ENCODE measurements at places on chromosomes 7 and 10. TPM values are rescaled to one million over a fixed set of nuclear protein-coding genes. Genes with fewer than 3 reads are reported as not detected.

Gene ASB4
- polyA plus RNA-seq, result not detected

Gene BTAF1
- 8.6 TPM for polyA plus RNA-seq

GRCh38 chr7:832167-832967 lies at the start of gene SUN1:
Gene SUN1, plus strand, starts transcription at chr7:832476. Its CDS starts 49 bp downstream, at chr7:832525.
- H3K36me3 ChIP-seq, result no peaks in the 10 kb centered on the region
- peak; percentile 67 for DNase-seq
- H3K4me1 ChIP-seq, result peaks cover 59% of the 10 kb centered on the region
- peak within 1 kb of the TSS; percentile 79 for H3K4me3 ChIP-seq
- H3K27ac ChIP-seq, result peak within 1 kb of the TSS; percentile 76

GRCh38 chr10:30694518-30695228 lies 65.1 kb upstream of the LYZL2 start:
- H3K27ac ChIP-seq, result peak overlapping the region; percentile 25
- peaks cover 37% of the 10 kb centered on the region for H3K4me1 ChIP-seq
- no peak overlapping the region for H3K4me3 ChIP-seq
- DNase-seq, result no peak

DNA sequence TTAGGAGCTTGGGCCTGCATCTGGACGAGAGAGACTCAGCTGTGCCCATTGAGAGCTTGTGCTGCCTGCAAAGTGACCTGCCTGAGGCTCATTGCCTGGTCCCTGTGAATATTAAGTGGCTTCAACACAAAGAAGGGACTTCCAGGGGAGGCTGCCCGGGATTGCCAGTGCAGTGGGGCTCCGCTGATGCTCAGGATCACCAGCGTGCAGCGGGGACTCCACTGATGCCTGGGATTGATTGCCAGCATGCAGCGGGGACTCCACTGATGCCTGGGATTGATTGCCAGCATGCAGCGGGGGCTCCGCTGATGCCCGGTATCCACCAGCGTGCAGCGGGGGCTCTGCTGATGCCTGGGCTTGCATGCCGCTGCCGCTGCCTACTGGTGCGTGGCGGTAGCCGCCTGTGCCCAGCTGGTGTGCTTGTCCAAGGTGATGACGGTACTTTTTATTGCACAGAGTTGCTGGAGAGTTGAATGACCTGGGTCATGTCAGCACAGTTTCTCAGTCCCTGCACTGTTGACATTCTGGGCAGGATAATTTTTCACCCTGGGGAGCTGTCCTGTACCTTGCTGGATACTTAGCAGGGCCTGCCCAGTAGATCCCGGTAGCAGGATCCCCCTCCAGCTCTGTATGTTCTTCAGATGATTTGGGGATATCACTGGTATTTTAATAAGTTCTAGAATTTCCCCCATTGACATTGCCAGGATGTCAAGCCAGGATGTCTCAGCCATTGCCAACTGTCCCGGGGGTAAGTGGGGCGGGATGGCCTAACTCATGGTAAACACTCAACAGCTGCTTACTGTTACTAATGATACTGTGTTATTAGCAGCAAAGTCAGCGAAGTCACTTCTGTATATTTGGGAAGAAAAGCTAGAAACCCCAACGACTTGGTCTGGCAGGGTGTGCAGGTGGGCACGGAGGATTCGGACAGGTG lies 13.0 kb downstream of the DOCK1 start:
- no peak for DNase-seq
- H3K4me1 ChIP-seq, result no peaks in the 10 kb centered on the region
- no peaks in the 10 kb centered on the region for H3K36me3 ChIP-seq
- no peak overlapping the region for H3K4me3 ChIP-seq
- H3K27ac ChIP-seq, result no peak overlapping the region

- no peak overlapping the region for H3K4me3 ChIP-seq
- H3K36me3 ChIP-seq, result no peaks in the 10 kb centered on the region
- H3K27ac ChIP-seq, result no peak overlapping the region
- no peak for DNase-seq
- peaks cover 4% of the 10 kb centered on the region for H3K4me1 ChIP-seq
Observed at GRCh38 chr10:86681047-86681446, 12.7 kb downstream of the LDB3 start.

- peaks cover 4% of the 10 kb centered on the region for H3K36me3 ChIP-seq
- H3K27me3 ChIP-seq, result no peaks in the 10 kb centered on the region
- no peak for DNase-seq
- peaks cover 2% of the 10 kb centered on the region for H3K4me1 ChIP-seq
- H3K4me3 ChIP-seq, result no peak overlapping the region
- no peak overlapping the region for H3K27ac ChIP-seq
Observed at GRCh38 chr10:63166742-63167258, 33.7 kb downstream of the NRBF2 start.

- no peaks in the 10 kb centered on the region for H3K27me3 ChIP-seq
- H3K36me3 ChIP-seq, result no peaks in the 10 kb centered on the region
- peaks cover 37% of the 10 kb centered on the region for H3K4me1 ChIP-seq
- H3K27ac ChIP-seq, result no peak overlapping the region
- peak overlapping the region; percentile 82 for H3K4me3 ChIP-seq
- peak; percentile 23 for DNase-seq
Observed at GRCh38 chr7:150937848-150938561, 40.1 kb downstream of the KCNH2 start.

DNA sequence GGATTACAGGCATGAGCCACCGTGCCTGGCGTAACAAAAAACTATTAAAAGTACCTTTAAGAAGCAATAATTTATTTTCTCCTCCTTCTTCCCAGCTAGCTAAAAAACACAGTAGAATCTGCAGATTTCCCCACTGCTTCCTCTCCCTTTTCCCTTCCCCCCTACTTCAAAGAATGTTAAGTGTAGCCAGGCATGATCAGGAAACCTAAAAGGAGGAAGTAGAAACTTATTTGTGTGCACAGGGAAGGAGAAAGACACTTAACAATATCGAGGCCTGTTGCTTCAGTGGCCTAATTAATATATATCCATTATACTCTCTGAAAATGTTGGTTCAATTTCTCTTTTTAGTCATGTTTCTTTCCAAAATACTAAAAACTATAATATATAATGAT lies 127.7 kb downstream of the NRBF2 start:
- peaks cover 69% of the 10 kb centered on the region for H3K4me1 ChIP-seq
- H3K27me3 ChIP-seq, result no peaks in the 10 kb centered on the region
